ENCODE measurements at places on chromosomes 1 and 21.
A peak's percentile ranks its signal among the peaks of the same experiment; 100 is the strongest.

DNA sequence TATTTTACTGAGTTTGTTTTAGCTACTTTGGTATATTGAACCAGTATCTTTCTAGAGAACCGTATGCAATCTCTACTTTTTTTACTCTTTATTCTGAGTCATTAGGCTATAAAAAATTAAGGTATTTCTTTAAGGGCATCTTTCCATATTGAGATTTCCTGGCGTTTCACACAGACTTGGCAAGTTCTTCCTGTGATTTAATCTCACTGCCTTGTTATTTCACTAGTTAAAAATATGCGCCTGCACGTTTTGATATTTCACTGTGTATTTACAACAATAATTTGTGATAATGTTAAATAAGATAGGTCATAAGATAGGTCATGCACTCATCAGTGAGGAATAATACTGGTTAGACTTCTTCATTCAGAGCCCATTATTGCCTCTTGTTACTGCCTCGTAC lies 16.2 kb upstream of the CR1L start:
- no peak for DNase-seq

DNA sequence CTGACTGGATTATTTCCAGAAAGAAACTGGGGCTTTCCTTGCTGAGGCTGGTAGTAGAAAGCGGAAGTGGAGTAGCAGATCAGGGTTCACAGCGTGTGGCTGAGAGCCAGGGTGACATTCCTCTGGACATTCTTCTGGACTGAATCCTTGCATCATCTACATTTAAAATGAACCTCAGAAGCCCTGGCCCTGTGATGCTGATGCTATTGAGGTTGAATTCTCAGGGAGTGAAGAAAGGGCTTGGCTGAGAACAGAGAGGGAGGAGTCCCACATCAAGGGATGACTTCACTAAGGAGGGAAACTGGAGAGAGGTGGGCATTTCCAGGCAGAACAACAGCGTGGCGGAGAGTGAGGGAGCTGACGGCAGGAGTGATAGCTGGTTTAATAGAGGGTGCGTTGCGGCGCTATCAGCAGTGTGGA lies 102.3 kb upstream of the LMO4 start:
- DNase-seq: no peak

GRCh38 chr1:220767312-220768125 lies 19.2 kb upstream of the MTARC1 start:
- DNase-seq: no peak

GRCh38 chr1:78234496-78234895 lies 188.7 kb downstream of the GIPC2 start:
- no peak for DNase-seq

DNA sequence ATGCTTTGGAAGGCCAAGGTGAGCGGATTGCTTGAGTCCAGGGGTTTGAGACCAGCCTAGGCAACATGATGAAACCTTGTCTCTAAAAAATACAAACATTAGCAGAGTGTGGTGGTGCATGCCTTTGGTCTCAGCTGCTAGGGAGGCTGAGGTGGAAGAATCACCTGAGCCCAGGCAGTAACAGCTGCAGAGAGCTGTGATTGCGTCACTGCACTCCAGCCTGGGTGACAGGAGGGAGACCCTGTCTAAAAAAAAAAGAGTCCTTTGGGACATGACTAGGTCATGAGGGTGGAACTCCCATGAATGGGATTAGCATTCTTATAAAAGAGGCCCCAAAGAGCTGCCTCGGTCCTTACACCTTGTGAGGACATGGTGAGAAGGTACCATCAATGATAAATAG lies 436.0 kb upstream of the NR5A2 start:
- DNase-seq: no peak

DNA sequence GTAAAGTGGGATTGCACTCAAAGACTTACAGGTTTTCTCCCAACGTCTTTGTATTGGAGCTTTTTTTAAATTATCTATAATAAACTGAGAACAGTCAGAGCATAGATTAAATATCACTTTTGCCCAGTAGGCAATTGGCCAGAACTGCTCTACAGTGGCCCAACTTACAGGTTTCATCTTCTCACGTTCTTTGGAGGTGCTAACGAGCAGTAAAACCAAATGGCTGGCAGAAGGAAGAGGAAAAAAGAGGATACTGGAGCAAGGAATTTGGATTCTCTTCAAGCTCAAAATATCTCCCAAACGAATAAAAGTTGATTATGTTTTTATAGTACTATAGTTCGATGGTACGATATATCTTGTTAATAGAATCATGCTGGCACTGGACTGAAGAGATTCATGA lies 201.1 kb downstream of the ROR1 start:
- DNase-seq: no peak

GRCh38 chr1:11539850-11540772 lies 61.2 kb downstream of the DISP3 start:
- no peak for DNase-seq

- DNase-seq: no peak
Observed at GRCh38 chr1:172948457-172948856, 102.3 kb downstream of the TNFSF18 start.

DNA sequence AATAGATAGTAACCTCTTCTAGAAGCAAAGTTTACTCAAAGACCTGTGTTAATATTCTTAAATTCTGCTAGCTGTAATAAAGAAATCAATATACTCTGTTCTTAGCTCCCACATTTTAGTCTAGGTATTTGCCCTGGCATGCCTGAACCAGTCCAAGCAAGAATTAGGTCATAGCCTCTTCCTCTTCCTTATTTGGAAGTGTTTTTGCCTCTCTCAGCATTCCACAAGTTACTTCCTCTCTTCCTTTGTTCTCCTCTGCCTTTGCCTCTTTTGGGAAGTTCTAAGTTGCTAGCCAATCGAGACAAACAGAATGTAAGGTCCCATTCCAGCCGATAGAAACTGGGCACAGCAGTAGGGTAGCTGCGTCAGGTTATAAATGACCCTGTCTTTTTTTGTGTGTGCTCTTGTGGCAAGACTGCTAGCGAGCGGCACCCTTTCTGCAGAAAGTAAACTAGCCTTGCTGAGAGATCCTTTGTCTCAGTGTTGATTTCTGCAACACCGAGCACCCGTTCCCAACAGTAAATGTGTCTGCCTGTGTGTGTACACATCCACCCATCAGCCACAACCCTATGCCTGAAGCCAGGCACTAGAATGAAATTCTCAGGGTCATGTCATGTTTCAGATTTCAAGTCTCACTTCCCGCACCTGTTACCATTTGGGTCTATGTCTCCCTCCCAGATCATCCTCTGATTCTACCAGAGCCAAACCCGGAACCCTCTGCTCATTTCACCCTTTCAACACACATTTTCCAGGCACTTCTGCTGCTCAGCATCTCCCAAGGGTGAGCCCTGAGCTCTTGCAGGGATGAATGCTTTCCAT lies 37.5 kb downstream of the LRRC3 start:
- DNase-seq: no peak

DNA sequence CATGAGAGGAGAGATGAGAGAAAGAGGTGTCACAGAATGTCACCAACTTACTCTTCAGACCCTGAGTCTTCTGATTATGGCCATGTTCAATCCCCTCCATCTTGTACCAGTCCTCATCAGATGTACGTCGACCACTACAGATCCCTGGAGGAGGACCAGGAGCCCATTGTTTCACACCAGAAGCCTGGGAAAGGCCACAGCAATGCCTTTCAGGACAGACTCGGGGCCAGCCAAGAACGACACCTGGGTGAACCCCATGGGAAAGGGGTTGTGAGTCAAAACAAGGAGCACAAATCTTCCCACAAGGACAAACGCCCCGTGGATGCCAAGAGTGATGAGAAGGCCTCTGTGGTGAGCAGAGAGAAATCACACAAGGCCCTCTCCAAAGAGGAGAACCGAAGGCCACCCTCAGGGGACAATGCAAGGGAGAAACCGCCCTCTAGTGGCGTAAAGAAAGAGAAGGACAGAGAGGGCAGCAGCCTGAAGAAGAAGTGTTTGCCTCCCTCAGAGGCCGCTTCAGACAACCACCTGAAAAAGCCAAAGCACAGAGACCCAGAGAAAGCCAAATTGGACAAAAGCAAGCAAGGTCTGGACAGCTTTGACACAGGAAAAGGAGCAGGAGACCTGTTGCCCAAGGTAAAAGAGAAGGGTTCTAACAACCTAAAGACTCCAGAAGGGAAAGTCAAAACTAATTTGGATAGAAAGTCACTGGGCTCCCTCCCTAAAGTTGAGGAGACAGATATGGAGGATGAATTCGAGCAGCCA lies 8.0 kb downstream of the ELOA start:
- peak; percentile 40 for DNase-seq

DNA sequence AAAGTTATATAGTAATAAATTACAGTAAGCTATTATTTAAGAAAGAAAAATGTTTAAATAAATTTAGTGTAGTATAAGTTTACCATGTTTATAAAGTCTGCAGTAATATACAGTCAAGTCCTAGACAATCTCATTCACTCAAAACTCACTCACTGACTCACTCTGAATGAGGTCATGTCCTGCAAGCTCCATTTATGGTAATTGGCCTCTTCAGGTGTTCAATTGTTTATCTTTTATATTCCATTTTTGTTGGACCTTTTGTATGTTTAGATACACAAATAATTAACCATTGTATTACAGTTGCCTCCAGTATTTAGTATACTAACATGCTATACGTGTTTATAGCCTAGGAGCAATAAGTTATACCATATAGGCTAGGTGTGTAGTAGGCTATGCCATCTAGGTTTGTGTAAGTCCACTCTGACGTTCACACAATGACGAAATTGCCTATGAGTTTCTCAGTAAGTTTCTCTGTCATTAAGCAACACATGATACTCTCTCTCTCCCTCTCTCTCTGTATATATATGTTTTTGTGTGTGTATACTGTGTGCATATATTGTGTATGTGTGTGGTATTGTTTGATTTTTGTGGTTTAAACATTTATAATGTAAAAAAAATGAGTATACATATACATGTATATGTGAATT lies 161.2 kb downstream of the NCAM2 start:
- no peak for DNase-seq

DNA sequence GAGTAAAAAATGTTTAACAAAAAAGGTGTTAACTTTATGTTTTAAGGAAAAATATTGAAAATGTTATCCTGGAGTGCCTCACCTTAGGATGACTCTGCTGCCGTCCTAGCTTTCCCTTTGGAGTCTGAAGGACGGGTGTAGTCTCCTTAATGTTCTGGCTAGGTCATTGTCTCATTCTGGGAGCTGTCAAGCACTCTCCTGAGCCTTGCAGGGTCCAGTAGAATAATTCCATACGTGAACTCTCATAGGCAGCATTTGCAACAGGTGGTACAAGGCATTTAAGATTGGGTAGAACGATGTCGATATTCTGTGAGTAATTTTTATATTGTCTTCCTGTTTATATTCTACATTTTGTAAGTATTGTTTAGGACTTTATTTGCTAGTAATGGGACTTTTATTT lies 283.6 kb upstream of the C1orf105 start:
- no peak for DNase-seq

- DNase-seq: no peak
Observed at GRCh38 chr1:23118957-23119792, 49.5 kb downstream of the LUZP1 start.

DNA sequence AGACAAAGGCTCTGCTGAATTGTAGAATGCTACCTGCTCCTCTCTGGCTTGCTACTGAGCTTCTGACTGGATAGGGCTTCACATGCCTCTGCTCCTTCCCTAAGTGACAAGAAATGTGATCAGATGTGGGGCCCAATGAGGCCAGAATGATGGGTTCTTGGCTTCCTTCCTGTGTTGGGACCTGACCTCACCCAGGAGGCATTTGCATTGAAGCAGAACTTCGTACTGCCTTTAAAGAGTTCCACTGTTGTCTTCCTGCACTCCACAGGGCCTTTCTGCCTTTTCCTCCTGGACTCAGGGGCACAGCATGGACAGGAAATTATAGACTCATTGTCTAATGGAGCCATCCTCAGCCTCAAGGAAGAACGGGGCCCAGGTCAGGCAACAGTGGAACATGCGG lies 14.3 kb downstream of the ZNF670 start:
- no peak for DNase-seq

DNA sequence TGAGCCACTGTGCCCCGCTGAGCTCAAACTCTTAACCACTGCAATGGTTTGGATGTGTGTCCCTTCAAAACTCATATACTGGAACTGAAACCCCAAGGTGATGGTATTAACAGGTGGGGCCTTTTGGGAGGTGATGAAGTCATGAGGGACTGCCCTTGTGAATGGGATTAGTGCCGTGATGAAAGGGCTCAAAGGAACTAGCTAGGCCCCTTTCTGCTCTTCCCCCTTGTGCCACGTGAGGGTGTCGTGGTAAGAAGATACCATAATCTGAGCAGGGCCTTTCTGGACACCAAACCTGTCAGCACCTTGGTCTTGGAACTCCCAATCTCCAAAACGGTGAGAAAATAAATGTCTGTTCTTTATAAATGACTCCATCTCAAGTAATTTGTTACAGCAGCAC lies 45.5 kb upstream of the SPOCD1 start:
- no peak for DNase-seq

- no peak for DNase-seq
Observed at GRCh38 chr1:65319754-65320153, 10.4 kb downstream of the DNAJC6 start.

- no peak for DNase-seq
Observed at GRCh38 chr1:115114308-115114707, 25.0 kb upstream of the TSPAN2 start.

- no peak for DNase-seq
Observed at GRCh38 chr1:172388490-172388889, 32.0 kb upstream of the C1orf105 start.

- DNase-seq: no peak
Observed at GRCh38 chr1:172781513-172782140, 122.7 kb downstream of the FASLG start.

GRCh38 chr1:219201656-219202055 lies 28.0 kb downstream of the LYPLAL1 start:
- no peak for DNase-seq

DNA sequence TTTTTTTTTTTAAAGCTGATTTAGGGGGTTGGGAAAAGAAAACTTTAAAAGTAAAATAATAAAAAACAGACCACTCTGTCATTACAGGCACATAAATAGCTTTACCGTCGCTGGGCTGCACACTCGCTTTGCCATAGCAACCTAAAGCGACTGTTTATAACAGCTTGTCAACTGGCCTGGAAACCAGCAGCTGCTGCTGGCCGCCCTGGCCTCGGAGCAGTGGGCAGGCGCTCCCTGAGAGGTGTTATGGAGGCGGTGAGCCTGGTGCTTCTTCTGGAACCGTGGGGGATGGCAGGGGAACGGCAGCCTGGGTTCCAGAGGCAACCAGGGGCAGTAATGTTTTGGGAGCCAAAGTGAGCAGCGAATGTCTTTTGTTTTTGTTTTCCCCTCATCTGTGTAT lies 45.7 kb downstream of the ATP2B4 start:
- DNase-seq: no peak

DNA sequence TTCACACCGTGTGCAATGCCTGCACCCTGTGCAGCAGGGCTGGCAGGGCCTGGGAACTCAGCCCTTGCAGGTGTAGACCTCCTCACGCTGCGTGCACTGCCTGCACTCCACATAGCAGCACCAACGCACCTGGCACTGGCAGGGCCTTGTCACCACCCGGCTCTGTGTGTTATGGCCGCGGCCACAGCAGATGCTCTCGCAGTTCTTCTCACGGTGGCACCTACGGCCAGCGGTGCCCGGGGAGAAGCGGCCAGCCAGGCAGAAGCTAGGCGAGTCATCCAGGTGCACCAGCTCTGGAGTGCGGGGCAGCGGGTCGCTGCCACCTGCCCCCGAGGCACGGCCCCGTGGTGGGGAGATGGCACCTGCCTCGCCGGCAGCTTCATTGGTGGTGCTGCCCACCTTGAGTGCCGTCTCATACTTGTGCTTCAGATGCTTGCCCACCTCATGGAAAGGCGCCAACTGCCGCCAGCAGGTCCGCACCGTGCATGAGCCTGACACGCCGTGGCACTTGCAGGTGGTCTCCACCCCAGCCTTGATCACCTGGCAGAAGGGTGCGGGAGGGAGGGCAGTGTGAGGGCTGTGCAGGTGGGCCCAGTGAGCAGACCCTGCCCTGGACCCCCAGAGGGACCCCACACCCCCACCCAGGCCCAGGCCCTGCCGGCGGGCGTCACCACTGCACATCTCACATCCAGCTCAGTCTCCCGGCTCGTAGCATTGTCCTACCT lies 26.1 kb downstream of the WNT9A start:
- DNase-seq: no peak
